ENCODE measurements at places on chromosomes 5 and 9. TPM values are rescaled to one million over a fixed set of nuclear protein-coding genes. Genes with fewer than 3 reads are reported as not detected.

Gene TIMD4
- 0.60 TPM for total RNA-seq

Gene C9orf153
- total RNA-seq = 0.25 TPM

Gene PCDHGA2
- total RNA-seq = 0.46 TPM

Gene TXNDC8
- not detected for total RNA-seq

Gene MYORG
- 7.2 TPM for total RNA-seq

Gene WNT8A
- not detected for total RNA-seq

Gene CCIN
- total RNA-seq = not detected

Gene TAF11L10
- not detected for total RNA-seq

Gene OR1Q1
- 0.16 TPM for total RNA-seq

Gene NDUFA8
- total RNA-seq = 117 TPM

Gene CFAP77
- not detected for total RNA-seq

Gene AK6
- 51.9 TPM for total RNA-seq

Measured in A549 treated with dexamethasone at 1 μM for 4 hours (cell line).